Left hindlimb (tissue), 1 donor: ENCODE measurements at places on chromosomes 7 and 10.

DNA sequence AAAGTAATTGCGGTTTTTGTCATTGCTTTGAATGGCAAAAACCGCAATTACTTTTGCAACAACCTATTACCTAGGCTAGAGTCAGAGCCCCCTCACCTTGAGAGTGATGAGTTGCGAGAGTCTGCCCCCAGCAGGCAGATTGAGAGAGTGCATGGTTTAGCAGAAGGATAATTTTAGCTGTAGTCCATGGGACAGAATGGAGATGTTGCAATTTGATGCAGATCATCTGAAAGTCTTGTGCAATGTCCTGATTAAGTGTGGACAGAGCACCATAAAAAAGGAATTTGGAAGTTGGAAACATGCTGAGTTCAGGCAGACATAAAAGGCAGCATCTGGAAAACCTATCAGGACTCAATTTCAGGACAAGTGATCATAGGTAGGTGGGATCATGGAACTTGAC is 48.7 kb downstream of the GPR141 start:
- no peak for DNase-seq

- DNase-seq, result no peak
Measured at GRCh38 chr7:12323415-12323814, 80.2 kb downstream of the VWDE start.

GRCh38 chr7:142548978-142549377 is 200.3 kb upstream of the PRSS1 start:
- no peak for DNase-seq

GRCh38 chr10:122140941-122141623 is 130.0 kb upstream of the BTBD16 start:
- peak; percentile 73 for DNase-seq

DNA sequence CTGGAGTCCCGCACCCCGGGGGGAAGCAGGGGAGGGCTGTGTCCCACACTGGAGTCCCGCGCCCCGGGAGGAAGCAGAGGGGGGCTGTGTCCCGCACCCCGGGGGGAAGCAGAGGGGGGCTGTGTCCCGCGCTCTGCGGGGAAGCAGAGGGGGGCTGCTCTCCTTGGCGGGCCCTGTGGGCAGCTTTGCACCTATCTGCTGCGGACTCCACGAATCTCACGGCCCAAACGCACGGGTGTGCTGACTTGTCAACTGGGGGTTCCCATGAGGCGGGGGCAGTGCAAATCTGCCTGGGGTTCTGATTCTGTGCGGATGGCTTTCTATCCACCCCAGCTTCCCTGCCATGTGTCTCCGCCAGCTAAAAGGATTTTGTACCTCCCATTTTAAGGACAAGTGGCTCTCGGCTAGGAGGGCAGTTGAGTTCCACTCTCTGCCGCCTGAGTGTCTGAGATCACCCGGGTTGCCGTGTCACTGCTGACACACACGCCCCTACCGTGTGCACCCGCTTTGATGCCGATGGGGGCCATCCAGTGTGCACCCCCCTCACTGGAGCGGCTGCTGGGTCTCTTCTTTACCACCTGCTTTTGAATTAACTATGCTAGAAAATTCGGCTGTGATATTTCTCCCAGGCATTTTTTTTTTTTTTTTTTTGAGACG is 20.5 kb downstream of the GPER1 start:
- DNase-seq, result no peak

- DNase-seq, result no peak
Measured at GRCh38 chr7:87328281-87328680, 17.2 kb upstream of the CROT start.

- DNase-seq, result peak; percentile 83
Measured at GRCh38 chr10:77501152-77501845, 136.3 kb downstream of the KCNMA1 start.

- DNase-seq, result no peak
Measured at GRCh38 chr7:125661-126060, 66.7 kb upstream of the FAM20C start.

GRCh38 chr7:158856883-158857668 is 718 bp downstream of the DYNC2I1 start:
- DNase-seq, result no peak

DNA sequence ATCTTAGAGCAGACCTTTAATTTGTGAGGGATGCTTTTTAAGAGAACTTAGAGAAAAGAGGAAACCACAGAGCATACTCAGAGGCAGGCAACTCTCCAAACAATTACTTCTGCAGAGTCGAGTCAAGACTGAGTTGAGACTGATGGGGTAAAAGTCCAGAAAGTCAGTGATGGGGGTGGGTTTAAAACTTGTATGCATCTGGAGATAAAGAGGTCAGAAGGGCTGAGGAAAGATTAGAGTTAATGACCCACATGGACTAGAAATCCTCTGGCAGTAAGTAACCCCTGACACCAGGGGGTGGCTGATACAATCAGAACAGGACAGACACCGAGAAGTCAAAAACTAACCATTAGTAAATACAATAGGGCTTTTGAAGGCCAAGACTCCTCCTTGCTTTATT is 42.4 kb upstream of the SEPTIN7 start:
- no peak for DNase-seq

- no peak for DNase-seq
Measured at GRCh38 chr7:130560972-130561371, 69.1 kb downstream of the MEST start.

- DNase-seq, result no peak
Measured at GRCh38 chr10:16787361-16787791, 29.8 kb downstream of the RSU1 start.

GRCh38 chr10:86261941-86262687 is 104.5 kb downstream of the GRID1 start:
- DNase-seq, result no peak

DNA sequence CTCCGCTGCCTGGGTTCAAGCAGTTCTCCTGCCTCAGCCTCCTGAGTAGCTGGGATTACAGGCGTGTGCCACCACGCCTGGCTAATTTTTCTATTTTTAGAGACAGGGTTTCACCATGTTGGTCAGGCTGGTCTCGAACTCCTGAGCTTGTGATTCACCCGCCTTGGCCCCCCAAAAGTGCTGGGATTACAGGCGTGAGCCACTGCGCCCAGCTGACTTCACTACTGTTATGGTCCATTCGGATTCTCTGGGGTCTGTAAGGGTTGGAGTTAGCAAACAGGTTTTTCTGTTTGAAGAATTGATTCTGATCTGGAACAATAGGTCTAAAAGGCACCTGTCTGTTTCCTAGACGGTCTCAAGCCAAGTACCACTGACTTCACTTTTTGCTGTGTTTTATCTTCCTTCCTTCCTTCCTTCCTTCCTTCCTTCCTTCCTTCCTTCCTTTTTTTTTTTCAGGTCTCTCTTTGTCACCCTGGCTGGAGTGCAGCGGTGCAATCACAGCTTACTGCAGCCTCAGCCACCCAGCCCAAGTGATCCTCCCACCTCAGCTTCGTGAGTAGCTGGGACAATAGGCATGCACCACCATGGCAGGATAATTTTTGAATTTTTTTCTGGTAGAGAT is 192.2 kb downstream of the CAMK1D start:
- DNase-seq, result no peak

GRCh38 chr10:33760056-33760943 is 425.8 kb upstream of the NRP1 start:
- DNase-seq, result no peak

DNA sequence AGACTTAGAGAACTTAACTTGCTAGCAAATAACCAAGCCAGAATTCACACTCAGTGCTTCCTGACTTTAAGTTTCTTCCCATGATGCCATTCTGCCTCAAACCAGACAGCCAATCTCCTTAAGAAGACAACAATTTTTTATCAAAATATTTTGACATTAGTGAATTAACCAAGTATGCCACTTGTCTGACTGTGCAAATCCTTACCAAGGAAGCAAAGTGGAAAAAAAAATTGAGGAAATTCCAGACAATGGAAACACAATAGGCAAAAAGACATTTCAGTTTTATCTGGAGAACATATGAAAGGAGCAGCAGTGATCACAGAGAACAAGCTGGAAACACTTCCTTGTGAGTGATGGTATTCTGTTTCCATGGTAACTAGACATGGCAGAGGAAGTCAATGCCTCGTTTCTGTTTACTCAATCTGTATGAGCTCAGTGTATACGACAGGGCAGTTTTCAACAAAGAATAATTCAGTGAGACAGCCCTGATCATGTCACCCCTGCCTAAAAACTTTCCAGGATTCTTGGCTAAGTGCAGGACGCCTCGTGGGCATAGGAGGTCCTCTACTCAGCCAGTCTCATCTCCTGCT is 114.2 kb downstream of the DYNC1I1 start:
- DNase-seq, result no peak

GRCh38 chr10:61397175-61397986 is 55.8 kb downstream of the TMEM26 start:
- no peak for DNase-seq

DNA sequence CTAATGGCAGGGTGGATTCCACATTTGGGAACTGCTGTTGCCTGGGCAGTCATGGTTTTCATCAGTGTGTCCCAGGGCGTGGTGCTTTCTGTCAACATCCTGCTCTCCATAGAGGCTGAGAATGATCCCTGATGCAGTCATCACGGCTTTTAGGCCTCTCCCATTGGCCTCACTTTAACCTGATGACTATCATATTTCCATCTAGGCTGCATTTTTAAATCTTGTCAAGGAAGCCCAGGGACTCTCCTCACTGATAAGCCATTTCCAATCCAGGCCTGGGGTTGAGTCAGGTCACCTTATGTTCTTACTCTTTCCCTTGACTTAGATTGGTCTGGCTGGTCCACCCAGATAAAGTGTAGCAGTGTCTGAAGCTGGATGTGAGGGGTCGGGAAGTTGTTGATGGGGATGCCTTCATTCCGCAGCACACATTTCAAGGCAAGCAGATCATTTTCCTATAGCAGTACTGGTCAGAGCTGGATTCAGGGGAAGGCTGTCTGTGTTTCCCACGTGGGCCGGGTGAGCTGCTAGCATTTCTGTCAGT is 177.0 kb downstream of the AUTS2 start:
- DNase-seq, result peak; percentile 62

DNA sequence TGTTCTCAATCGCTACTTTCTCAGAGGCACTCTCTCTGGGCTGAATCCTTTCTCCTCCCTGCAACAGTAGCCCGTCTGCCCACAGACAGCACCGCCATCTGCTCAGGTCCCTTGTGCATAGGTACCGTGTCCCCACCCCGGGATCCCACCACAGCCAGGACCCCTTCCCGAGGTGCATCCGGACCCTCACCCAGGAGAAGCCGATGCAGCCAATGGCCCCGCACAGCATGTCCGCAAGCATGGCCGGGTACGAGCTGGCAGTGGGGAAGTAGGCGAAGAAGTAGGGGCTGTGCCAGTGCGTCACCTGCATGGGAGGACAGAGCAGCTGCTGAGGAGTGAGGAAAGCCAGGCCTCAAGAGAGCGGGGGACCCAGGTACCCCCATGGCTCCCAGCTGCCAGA is 25.5 kb downstream of the DDC start:
- no peak for DNase-seq

DNA sequence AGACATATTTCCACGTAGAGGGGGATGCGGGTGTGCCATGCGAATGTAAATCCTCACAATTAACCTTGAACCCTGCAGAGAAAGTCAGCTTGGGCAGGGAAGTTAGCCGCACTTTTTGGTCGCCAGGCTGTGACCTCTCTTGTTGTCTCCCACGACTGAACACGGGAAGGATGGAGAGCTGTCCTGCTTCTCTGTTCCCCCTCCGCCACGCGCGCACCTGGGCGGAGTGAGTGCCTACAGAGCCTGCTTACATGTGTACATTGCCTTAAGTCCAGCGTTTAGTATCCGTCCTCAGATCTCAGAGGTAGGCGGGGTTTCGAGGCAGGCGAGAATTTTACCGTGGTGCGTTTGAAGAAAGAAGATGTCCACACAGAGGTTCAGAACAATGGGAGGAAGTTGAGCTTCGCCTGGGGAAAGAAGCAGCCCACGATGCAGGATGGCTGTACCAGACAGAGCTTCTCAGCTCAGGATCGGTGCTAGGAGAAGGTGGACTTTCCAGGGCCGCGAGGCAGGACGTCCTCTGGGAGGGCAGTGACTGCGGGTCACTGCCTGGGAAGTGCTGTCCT is 482 bp upstream of the ERCC6 start:
- no peak for DNase-seq

- DNase-seq, result peak; percentile 87
Measured at GRCh38 chr7:1473864-1474512, 14.7 kb upstream of the MICALL2 start.

DNA sequence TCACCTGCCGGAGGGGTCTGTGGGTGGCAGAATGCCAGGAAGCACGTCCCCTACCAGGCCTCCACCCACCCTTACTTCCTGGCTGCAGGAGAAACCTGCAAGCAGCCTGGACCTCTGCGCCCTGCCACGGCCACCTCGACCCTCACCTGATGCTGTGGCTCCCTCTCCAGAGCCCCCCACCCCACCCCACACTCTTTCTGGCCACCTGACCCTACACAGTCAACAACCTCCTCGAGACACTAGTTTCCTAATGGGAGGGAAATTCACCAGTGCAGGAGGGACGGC is 91.3 kb downstream of the PRKAG2 start:
- DNase-seq, result no peak

DNA sequence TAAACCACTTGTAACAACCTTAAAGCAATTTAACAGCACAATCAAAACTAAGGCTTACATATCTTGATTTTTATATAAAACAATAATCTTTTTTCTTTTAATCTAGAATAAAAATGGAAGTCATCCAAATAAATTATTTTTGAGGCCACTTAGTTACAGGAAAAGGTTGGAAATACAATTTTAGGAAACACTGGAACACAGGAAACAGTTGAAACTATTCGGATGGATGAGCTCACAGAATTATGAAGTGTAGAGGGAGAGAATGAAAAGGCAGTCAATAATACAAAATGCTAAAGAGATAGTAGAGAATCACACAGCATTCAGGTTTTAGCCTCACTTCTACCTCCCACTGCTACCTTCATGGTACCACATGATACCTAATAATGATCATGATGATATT is 124.2 kb downstream of the SEMA3D start:
- no peak for DNase-seq

- no peak for DNase-seq
Measured at GRCh38 chr7:159046300-159046699, 98.4 kb downstream of the VIPR2 start.

GRCh38 chr10:126215746-126216631 is 172.3 kb downstream of the ADAM12 start:
- no peak for DNase-seq

DNA sequence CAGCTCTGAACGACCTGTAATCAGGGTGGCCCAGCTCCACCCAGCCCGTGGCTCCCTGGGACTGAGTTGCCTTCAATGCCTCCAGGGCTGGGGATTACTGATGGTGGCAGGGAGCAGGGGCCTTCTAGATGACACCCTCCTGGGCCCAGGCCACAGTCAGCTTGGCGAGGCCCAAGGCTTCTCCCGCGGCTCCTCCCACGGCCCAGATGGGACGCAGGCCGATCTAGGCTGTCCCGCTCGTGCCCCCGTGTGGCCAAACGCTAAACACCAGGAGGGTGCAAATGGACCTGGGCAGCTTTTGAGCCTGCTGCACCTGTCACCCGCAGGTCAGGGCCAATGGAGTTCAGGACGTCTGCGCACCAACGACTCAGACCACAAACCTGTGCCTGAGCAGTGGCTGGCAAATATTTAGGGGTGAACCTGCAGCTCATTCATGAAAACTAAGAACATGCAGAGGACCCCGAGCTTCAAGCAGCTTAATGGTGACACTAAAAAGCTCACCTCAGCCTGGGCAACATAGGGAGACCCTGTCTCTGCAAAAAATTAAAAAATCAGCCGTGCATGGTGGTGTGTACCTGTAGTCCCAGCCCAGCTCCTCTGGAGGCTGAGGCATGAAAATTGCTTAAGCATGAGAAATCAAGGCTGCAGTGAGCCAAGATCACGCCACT is 43.2 kb downstream of the ASB13 start:
- DNase-seq, result peak; percentile 88

GRCh38 chr7:96727534-96728088 is 18.0 kb upstream of the SEM1 start:
- DNase-seq, result no peak

GRCh38 chr10:118850418-118851061 is 95.8 kb upstream of the CACUL1 start:
- no peak for DNase-seq

GRCh38 chr7:638256-639011 is 88.1 kb upstream of the DNAAF5 start:
- DNase-seq, result peak; percentile 12
